M059J (cell line): ENCODE measurements at places on chromosomes 3 and 15. TPM values are rescaled to one million over a fixed set of nuclear protein-coding genes. Genes with fewer than 3 reads are reported as not detected.

Gene PARP6
- total RNA-seq = 34.6 and 38.7 TPM in 2 replicates

GRCh38 chr3:41120460-41120859 is 78.8 kb upstream of the CTNNB1 start:
- no peak for DNase-seq

GRCh38 chr3:16176391-16177030 is 2.0 kb downstream of the GALNT15 start:
- no peak for DNase-seq

Gene KLHL40
- not detected in 2 replicates for total RNA-seq

- no peak for DNase-seq
Observed at GRCh38 chr3:152677491-152677890, 157.4 kb upstream of the P2RY1 start.

DNA sequence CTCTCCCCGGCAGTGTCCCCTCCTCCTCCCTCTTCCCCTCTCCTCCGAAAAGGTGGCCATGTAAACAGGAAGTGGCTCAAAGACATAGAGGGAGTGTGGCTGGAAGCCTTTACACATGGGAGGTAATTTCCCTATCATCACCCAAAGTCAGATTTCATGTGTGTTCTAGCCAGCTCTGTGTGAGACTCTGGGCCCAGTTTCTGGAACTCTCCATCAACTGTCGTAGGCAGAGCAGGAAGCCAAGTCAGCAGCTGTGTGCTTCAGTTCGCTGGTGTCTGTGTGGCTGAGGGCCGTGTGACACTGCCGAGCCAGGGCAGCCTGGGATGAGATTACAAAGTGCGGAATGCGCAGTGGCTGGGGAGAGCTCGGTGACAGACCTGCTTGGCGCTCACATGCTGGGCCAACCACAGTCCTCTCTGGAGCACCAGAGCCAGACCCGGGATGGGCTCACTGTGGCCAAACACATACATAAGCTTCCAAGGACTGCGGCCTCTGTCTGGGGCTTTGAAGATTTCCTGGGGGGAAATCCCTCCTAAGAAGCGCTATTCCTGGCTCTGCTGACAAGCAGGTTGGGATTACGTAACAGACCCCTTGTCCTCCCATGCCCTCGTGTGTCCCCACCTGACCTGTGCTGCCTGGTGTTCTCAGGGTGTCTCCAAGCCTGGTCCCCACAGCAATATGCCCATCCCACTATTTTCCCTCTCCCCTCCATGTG is 50.7 kb downstream of the UMPS start:
- peak; percentile 90 for DNase-seq

Gene CPN2
- total RNA-seq = not detected in 2 replicates

Gene PDZRN3
- 1.7 and 1.9 TPM in 2 replicates for total RNA-seq

Gene FEZF2
- not detected in 2 replicates for total RNA-seq

- no peak for DNase-seq
Observed at GRCh38 chr3:64651303-64651702, 36.5 kb downstream of the ADAMTS9 start.

Gene SNX4
- 48.2 and 54.5 TPM in 2 replicates for total RNA-seq

Gene MED12L
- total RNA-seq = 0.15 and 0.84 TPM in 2 replicates

Gene KCTD6
- total RNA-seq = 5.7 and 11.6 TPM in 2 replicates

DNA sequence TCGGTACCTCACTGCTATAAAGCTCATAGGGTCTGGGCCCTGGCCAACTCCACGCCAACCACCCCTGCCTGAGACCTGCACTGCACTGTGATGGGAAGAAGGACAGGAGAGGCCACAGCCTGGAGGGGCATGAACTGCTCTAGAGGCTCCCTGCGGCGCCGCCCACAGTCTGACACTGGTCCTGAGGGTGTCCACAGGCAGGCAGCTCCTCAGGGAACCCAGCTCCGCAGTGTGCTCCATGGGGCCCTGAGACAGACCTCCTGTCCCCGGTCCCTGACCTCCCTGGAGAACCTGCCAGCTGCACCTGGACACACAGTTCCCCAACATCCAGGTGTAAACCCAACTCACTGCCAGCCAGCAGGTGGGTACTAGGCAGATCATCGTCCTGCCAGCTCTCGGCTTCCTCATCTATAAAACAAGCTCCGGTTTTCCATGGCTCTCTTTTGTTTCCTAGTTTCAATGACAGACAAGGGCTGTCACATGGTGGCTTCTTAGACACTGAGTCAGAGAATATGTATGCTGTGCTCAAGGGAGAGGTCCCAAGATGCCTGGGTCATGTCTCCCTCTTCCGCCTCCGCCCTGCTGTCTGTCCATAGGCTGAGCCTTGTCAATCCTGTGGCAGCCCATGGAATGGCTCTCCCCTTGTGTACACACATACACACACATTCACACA is 5.1 kb upstream of the HAPLN3 start:
- peak; percentile 62 for DNase-seq

Gene EAF2
- 8.3 and 9.3 TPM in 2 replicates for total RNA-seq

Gene GOLGA8F
- total RNA-seq = 0.02 and 0.12 TPM in 2 replicates

GRCh38 chr15:40893019-40893670 is 1.1 kb upstream of the VPS18 start:
- DNase-seq = no peak

DNA sequence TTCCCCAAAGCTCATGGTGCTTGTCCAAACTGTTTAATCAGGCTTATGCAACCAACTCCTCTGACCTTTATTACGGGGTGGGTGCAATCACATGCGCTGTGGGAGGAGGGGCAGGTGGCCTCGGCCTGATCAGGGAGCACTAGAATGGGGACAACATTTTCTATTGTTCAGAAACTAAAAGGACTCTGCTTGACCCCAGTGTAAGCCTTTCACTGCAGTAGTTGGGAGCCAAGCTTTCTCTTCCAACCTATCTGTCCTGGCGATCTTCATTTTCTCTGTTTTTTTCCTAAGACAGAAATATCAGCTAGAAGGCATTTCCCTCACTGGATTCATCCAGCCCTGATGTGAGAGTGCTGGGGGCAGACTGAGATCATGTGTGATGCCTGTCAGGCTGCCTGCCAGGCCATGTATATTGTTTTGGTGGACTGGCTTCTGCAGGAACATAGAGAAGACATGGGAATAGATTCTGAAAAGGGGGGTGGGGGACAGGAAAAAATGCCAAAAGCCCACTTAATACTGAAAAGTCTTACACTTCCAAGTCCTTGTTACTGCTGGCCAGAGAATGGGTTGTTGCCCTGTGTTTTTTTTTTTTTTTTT is 627.0 kb upstream of the TBL1XR1 start:
- DNase-seq = peak; percentile 91

GRCh38 chr3:101081999-101082398 is 88.8 kb upstream of the ABI3BP start:
- DNase-seq = peak; percentile 8

- DNase-seq = no peak
Observed at GRCh38 chr3:70471464-70472342, 159.3 kb upstream of the MDFIC2 start.

- peak; percentile 44 for DNase-seq
Observed at GRCh38 chr3:101685870-101686307, 629 bp downstream of the RPL24 start.

- DNase-seq = no peak
Observed at GRCh38 chr15:39488516-39488915, 92.4 kb upstream of the THBS1 start.

DNA sequence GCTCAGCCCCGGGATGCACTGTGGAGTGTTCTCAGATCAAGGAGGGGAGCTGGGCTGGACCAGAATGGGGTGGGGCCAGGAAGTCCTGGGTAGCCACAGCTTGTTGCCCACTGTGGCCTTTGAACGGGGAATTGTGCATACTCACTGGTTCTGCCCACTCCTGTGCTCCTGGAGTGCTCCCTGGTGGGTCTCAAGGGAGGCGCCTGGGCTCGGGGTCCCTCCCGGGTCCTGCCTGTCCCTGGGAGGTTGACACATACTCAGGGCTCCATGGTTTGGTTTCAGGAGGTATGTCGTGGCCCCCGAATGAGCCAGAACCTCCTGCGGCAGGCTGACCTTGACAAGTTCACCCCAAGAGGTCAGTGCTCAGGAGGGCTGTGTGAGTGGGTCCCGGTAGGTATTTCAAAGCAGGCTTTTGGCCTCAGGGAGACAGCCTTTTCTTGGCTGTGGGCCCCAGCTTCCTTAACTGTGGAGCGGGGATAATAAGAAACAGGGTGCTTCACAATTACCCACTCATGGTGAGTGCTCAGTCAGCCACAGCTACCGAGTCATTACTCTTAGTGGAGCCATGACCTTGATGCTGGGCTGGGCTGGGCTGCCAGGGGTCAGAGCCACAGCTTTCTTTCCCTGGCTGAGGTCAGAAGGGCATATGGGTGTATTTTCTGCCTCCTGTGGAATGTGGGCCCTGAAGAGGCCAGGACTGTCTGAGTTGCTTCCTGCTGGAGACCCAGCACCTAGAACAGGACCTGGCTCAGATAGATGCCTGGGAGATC is 7.6 kb downstream of the DNAH1 start:
- no peak for DNase-seq

DNA sequence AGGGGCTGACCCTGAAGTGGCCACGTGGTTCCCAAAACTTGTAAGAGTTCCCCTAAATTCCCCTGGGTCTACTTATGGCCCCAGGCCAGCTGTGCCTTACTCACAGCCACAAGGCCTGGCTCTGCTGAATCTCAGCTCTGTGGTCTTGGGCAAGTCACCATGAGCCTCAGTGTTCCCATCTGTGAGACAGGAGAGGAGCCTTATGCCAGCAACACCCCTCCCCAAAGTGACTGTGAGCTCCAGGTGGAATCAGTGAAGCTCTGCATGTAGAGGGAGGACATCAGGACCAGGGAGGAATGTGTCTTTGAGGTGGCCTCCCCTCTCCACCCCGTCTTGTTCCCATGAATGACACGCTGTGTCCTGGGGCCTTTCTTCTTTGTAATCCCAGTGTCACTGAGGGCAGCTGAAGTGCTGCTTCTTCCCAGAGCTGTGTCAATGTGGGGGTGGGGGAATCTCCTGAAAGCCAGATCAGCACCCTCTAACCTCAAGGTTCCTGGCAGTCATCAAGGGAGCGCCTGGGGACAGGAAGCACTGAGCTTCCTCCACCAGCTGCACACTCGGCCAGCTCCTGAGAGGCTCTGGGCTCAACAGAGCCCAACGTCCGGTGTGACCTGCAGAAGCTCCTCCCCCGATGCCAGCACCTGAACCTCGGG is 258.9 kb downstream of the UACA start:
- peak; percentile 92 for DNase-seq

GRCh38 chr3:173371848-173372487 is 25.6 kb upstream of the NLGN1 start:
- DNase-seq = peak; percentile 53

GRCh38 chr3:76107935-76108570 is 322.7 kb upstream of the ZNF717 start:
- no peak for DNase-seq

Gene SCAANT1
- not detected in 2 replicates for total RNA-seq

GRCh38 chr15:37100109-37100965 is at the start of gene MEIS2:
Gene MEIS2, minus strand, starts transcription at chr15:37100549. Its CDS starts 1,083 bp downstream, at chr15:37099466.
- DNase-seq = peak; percentile 91

DNA sequence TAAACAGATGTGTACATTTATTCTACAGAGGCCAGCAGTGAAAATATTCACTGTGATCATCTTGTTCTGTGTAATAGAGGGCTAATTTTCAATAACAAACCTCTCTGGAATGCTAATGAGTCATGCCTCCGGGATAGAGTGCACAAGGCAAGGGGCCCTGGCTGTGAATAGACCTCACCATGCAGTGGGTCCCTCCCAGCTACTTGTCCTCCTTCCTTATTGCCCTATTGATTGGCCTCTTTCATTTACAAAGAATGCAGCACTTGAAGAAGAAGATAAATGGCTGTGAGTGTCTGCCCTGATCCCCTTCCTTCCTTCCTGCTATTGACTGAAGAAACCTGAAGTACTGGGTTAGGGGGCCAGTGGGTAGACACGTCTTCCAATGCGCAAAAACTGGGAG is 436.3 kb downstream of the WDR72 start:
- no peak for DNase-seq

Gene GOLGA8H
- total RNA-seq = 0.15 and 0.57 TPM in 2 replicates

- peak; percentile 26 for DNase-seq
Observed at GRCh38 chr3:108488631-108489030, 21.8 kb downstream of the MYH15 start.

DNA sequence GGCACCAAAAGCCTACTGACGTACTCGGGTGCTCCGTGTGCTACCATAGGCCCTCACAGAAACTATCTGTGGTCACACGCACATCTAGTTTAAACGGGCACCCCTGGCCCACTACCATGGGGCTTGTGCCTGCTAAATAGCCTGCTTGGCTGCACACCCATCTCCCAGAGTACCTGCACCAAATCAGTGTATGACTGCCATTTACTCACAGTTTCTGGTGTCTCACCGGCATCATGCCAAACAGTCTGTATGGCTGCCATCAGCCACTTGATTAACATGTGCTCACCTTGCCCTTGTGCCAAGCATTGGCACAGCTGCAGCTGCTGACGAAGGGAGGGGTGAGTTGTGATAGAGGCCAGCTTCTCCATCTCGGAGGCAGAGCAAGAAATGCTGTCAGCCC is 232.7 kb downstream of the IGSF11 start:
- DNase-seq = no peak

Gene C3orf33
- 1.5 and 1.7 TPM in 2 replicates for total RNA-seq

DNA sequence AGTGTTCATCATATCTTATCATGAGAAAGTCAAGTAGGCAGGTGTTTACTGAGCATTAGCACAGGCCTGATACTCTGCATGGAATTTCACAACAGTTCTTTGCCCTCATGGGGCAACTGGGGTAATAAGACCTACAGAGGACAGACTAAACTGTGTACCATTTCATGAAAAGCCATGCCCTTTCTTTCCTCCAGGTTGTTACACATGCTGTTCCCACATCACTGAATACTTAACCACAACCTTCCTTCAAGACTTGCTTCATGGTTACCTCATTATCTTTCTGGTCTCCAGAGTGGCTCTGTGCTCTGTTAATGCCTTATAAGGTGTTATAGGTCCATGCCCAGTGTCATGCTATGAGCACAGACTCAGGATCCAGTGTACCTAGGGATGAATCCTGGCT is 28.2 kb upstream of the RSL24D1 start:
- DNase-seq = no peak

Gene SLC35G2
- total RNA-seq = 54.6 and 62.8 TPM in 2 replicates

DNA sequence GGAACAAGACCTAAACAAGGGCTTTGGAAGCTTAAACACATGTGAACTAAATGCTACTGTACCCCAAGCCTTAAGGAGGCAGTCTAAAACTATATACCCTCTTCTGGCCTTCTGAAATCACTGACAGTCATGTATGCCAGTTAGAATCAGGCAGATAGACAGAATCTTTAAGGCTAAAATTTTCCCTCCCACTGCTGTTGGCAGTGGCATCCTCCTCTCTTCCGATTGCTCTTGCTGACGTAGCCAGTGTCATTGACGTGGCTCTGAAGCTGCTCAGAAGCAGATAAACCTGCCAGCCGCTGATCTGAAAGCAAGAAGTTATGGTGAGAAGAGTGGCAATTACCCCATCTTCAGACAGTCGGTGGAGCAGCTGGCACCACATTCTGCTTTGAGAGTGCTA is 3.3 kb downstream of the RYR3 start:
- DNase-seq = no peak

DNA sequence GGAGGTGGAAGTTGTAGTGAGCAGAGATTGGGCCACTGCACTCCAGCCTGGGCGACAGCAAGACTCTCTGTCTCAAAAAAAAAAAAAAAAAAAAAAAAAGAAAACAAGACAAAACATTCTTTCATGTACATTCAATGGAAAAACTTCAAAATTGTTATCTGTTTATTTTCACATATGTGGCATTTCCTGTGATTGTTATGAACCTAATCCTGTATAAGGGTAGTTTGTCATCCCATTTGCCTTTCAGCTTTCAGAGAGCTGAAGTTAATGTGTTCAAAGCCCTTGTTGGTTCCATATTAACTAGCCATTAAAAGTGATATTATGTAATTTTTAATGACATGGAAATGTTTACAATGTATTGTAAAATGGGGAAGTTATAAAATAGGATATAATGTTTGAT is 17.3 kb upstream of the NCK1 start:
- no peak for DNase-seq
